Breast epithelium (tissue), 4 donors: ENCODE measurements at places on chromosomes 11 and 22.

- H3K4me3 ChIP-seq = no peak overlapping the region
- no peak for DNase-seq
- no peak overlapping the region for H3K27ac ChIP-seq
- no peaks in the 10 kb centered on the region for H3K4me1 ChIP-seq
- H3K27me3 ChIP-seq = no peaks in the 10 kb centered on the region
Observed at GRCh38 chr11:64090806-64091516, 55.2 kb downstream of the FLRT1 start.

- no peaks in the 10 kb centered on the region for H3K4me1 ChIP-seq
- no peak overlapping the region for H3K4me3 ChIP-seq
- H3K27ac ChIP-seq = no peak overlapping the region
- no peaks in the 10 kb centered on the region for H3K27me3 ChIP-seq
Observed at GRCh38 chr11:92782806-92783205, 186.6 kb upstream of the MTNR1B start.

GRCh38 chr11:114076921-114077331 is 17.4 kb downstream of the ZBTB16 start:
- DNase-seq = no peak
- H3K4me3 ChIP-seq = peak overlapping the region; percentile 55
- H3K27ac ChIP-seq = no peak overlapping the region
- H3K36me3 ChIP-seq = no peaks in the 10 kb centered on the region

DNA sequence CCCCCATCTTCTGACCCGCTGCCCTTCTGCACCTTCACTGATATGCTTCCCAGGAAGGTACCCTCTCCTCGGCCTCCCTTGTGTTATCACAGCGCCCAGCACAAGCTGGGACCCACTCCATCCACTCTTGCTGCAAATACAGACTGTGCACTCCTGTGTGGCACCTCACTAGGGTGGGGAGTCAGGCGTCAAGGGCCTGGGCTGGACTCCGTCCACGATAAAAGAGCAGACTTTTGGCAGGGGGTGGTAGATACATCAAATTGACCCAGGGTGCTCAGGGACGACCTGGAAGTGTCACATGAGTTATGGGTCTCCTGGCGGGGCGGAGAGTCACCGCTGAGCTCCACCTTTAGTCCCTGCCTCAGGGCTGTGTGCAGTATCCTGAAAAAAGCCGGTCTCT is 908 bp downstream of the TRPM5 start:
- no peak overlapping the region for H3K27ac ChIP-seq
- DNase-seq = no peak
- no peaks in the 10 kb centered on the region for H3K27me3 ChIP-seq
- H3K4me3 ChIP-seq = no peak overlapping the region
- H3K36me3 ChIP-seq = no peaks in the 10 kb centered on the region
